Right atrium auricular region (tissue), 2 donors: ENCODE measurements at places on chromosomes 4 and X. TPM values are rescaled to one million over a fixed set of nuclear protein-coding genes. Genes with fewer than 3 reads are reported as not detected.

DNA sequence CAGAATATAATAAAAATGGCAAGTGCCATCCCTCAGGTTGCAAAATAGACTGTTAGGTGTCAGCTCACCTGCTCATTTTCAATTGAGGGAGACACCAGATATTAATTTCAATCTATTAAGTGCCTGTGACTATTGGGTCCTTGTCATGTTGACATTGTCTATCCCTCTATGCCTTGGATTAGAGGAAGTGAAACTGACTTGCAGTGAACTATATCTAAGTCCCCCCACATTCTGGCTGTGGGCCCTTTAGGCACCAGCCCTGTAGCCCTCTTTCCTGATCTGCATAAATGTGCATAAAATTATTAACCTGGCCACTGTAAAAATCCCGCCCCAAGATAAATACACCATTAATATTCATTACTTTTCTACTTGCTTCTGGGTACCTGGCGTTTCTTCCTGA, 293.0 kb upstream of the CLNK start:
- no peak for DNase-seq

The ERCC6L gene
- not detected for total RNA-seq

The TMEM154 gene
- total RNA-seq, result 2.0 TPM

The MAGEE2 gene
- total RNA-seq, result not detected
